ENCODE measurements at places on chromosomes 16 and 17. TPM values are rescaled to one million over a fixed set of nuclear protein-coding genes. Genes with fewer than 3 reads are reported as not detected.

The OR1D5 gene
- not detected for total RNA-seq

The C17orf78 gene
- not detected for total RNA-seq

The BIRC5 gene
- total RNA-seq: 160 TPM

The WNK4 gene
- 0.24 TPM for total RNA-seq

The SYT17 gene
- 0.24 TPM for total RNA-seq

The EEF2KMT gene
- 10.7 TPM for total RNA-seq

The TLCD2 gene
- total RNA-seq: 0.48 TPM

The ARHGAP23 gene
- total RNA-seq: 6.3 TPM

The ZNF267 gene
- 12.6 TPM for total RNA-seq

The CHST6 gene
- 0.96 TPM for total RNA-seq

The KRT36 gene
- total RNA-seq: not detected

The ATP6V0D1 gene
- total RNA-seq: 141 TPM

The SAMD14 gene
- total RNA-seq: 0.24 TPM

The UBFD1 gene
- total RNA-seq: 67.9 TPM

The IGFBP4 gene
- total RNA-seq: 2.8 TPM

The ITGAD gene
- not detected for total RNA-seq

The IGF2BP1 gene
- total RNA-seq: 4.0 TPM

The RHBDF2 gene
- total RNA-seq: 22.6 TPM

The TBC1D3 gene
- total RNA-seq: not detected

The ARHGDIG gene
- not detected for total RNA-seq

The KRT39 gene
- total RNA-seq: 0.24 TPM

The CDH8 gene
- 1.3 TPM for total RNA-seq

The ASPA gene
- 0.10 TPM for total RNA-seq

The SYCE1L gene
- total RNA-seq: not detected

The BCO1 gene
- not detected for total RNA-seq

The TERB1 gene
- not detected for total RNA-seq

The SYNGR2 gene
- 17.3 TPM for total RNA-seq

The C17orf67 gene
- total RNA-seq: 0.12 TPM

The HS3ST4 gene
- total RNA-seq: not detected

The GOT2 gene
- total RNA-seq: 49.3 TPM

The CPNE7 gene
- 1.3 TPM for total RNA-seq

The ASGR1 gene
- total RNA-seq: not detected

The NMRAL1 gene
- 66.5 TPM for total RNA-seq

The FOXC2 gene
- total RNA-seq: 1.3 TPM

The NPIPB5 gene
- total RNA-seq: 9.7 TPM

The STAC2 gene
- total RNA-seq: 0.12 TPM

The NAA60 gene
- 5.1 TPM for total RNA-seq

The ERCC4 gene
- total RNA-seq: 10.0 TPM

The TEKT1 gene
- not detected for total RNA-seq

The ATP2A3 gene
- 0.96 TPM for total RNA-seq

The ARSG gene
- total RNA-seq: 2.3 TPM

The HS3ST3A1 gene
- 14.9 TPM for total RNA-seq

The TMEM235 gene
- not detected for total RNA-seq

The COQ7 gene
- 23.0 TPM for total RNA-seq
